ENCODE measurements at places on chromosomes 4 and X. TPM values are rescaled to one million over a fixed set of nuclear protein-coding genes. Genes with fewer than 3 reads are reported as not detected.

COL4A6 gene
- total RNA-seq, result 0.18 TPM

TLR6 gene
- total RNA-seq, result 0.20 TPM

DNA sequence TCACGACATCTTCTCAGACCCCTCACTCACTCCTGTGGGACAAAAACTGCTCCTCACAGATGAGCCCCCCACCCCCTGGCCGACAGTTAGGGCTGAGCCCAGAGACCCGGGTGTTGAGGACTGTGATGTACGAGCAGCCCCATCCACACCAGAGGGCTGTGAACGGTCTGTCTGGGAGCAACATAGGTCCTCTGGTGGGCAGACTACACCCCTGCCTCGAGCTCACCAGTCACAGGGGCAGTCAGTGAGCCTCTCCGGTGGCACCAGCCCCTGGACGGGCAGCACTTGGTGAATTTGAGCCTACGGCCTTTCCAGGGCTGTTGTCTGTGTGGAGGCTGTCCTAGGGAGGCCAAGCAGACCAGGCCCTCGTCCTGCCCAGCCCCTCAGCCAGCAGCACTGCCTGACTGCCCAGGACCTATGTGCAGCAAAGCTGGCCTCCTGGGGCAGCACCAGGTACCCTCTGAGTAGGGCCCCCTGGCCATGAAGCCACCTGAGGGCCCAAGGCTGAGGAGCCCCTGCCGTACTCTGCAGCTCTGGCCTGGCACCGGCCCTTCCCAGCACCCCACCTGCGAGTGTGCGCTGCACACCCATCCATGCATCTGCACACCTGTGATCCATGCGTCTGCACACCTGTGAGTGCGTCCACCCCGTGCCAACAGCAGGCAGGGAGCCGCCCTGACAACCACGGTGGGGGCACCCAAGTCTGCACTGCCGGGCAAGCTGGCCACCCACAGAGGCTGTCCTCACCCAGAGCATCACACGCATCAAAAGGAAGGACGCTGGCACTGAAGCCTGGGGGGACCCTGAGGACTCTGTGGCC, 111.6 kb upstream of the NKX1-1 start:
- DNase-seq, result no peak

DNA sequence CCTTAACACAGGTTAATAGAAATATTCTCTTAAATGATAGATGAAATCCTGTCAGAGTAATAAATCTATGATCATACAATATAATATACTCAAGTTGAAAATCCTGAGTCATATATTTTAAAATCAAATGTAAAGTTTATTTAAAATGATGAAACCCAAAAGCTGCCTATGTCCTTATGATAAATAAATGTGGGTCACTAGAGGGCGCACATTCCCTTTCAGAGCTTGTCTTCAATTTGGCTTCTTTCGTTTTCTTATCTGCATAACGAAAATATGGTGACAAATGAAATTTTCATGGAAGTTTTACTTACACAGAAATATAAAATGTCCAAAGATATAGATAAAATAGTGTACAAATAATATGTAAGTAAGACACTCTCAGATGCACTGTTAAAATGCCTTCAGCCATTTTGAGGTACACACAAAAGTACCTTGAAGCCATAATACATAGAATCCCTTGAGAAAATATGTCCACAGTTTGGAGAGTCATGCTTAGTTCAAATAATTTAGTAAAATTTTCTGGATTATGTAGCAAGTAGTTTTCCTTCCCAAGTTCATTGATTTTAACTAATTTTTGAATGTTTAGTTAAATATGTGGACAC, 680.4 kb downstream of the DMD start:
- peak; percentile 66 for DNase-seq

DNA sequence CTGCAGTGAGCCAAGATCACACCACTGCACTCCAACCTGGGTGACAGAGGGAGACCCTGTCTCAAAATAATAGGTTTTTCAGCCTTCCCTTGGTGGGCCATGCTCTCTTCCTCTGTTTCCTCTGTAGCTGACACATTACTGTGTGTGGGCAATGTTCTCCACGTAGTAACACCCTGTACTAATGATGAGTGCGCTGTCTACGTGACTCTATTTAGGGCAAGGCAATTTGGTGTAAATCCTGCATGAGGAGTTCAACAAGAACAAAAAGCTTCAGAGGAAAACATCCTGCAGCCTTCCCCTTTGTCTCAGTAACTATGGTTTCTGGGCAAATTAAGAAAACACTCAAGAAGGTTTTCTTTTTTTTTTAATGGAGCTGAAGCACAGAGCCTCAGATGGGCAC, 24.4 kb upstream of the JAKMIP1 start:
- no peak for DNase-seq

DNA sequence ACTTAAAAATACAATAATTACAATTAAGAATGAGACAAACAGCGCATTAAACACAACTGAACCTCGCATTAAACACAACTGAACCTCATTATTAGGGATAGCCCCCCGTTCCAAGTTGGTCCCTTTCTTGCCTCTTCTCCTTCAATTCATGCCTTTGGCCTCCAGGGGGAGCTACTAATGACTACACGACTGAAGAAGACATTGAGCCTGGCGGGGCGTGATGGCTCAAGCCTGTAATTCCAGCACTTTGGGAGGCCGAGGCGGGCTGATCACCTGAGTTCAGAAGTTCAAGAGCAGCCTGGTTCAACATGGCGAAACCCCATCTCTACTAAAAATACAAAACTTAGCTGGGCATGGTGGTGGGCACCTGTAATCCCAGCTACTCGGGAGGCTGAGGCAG, 56.4 kb upstream of the NWD2 start:
- DNase-seq, result peak; percentile 12

- DNase-seq, result no peak
These were observed 516.8 kb upstream of the SPANXN1 start for GRCh38 chrX:144730471-144730870.

GRCh38 chr4:27248829-27249228, 388.2 kb downstream of the STIM2 start:
- no peak for DNase-seq

Data from SJCRH30 (cell line).